Uterus (tissue), 4 donors: ENCODE measurements at places on chromosomes 3 and 15. TPM values are rescaled to one million over a fixed set of nuclear protein-coding genes. Genes with fewer than 3 reads are reported as not detected.

DNA sequence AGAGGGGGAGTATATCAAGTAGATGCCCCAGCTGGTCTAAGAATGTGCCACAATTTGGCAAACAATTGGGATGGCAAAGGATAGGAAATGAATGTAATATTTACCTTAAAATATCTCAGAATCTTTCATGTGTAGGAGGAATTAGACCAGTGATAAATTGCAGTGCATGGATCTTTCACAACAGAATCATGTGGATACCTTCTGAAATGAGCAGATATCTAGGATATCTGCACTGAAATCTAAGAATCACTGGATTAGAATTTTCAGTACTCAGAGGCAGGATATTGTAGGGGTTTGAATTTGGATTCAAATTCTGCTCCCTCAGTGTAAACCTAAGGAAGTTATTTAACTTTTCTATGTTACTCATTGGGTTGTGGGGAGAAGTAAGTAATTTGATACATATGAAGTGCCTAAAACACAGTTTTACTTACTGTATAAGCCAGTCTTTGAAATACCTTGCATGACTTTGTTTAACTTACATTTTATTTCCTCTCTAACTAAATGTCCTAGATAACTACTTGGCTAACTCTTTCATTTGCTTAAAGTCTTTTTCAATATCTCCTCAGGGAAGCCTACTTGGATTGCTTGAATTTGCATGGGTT is 8.8 kb downstream of the IL1RAP start:
- H3K27ac ChIP-seq, result no peak overlapping the region
- H3K27me3 ChIP-seq, result no peaks in the 10 kb centered on the region

- no peak for DNase-seq
- H3K4me1 ChIP-seq, result no peaks in the 10 kb centered on the region
- no peaks in the 10 kb centered on the region for H3K27me3 ChIP-seq
- no peaks in the 10 kb centered on the region for H3K36me3 ChIP-seq
- H3K27ac ChIP-seq, result no peak overlapping the region
Observed at GRCh38 chr15:95085056-95085455, 853.7 kb downstream of the MCTP2 start.

DNA sequence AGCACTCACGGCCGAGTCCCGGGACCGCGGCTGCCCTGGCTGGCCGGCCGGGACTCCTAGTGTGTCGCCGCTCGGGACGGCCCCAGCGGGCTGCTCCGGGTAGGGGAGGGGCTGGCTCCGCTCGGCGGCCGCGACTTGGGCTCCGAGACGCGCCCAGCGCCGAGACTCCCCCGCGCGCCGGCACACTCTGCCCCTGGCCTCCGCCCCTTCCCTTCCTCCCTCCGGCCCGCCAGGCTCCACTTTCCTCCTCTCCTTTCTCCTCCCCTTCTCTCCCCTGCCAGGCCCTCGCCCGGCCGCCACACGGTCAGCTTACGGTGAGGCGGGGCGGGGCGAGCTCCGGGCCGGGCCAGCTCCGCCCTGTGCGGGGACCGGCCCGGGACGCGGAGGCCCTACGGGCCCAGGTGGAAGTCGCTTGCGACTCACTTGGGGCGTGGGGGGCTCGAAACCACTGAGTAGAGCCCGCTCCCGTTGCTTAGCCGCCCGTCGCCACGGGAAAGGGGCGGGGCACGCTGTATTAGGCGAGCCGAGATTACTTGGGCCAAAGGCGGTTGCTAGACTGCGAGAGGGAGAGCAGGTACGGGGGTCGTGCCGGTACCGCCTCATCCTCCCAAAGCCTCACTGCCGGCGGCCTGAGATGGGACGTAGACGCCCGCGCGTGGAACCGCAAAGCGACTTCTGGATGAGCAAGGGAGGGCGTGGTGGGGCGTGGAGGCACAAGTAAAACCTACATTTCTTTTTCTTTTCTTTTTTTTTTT is at the start of gene ITGB5:
Gene ITGB5, minus strand, starts transcription at position 189 of the 755 bp plus-strand sequence. CDS start 365 bp downstream, outside the sequence.
- no peaks in the 10 kb centered on the region for H3K27me3 ChIP-seq
- H3K4me3 ChIP-seq, result peak within 1 kb of the TSS; percentile 90
- peaks cover 7% of the 10 kb centered on the region for H3K4me1 ChIP-seq
- peak; percentile 84 for DNase-seq
- no peaks in the 10 kb centered on the region for H3K36me3 ChIP-seq
- H3K27ac ChIP-seq, result peak within 1 kb of the TSS; percentile 94

Gene GOLGA8M
- 4.2 TPM for total RNA-seq

DNA sequence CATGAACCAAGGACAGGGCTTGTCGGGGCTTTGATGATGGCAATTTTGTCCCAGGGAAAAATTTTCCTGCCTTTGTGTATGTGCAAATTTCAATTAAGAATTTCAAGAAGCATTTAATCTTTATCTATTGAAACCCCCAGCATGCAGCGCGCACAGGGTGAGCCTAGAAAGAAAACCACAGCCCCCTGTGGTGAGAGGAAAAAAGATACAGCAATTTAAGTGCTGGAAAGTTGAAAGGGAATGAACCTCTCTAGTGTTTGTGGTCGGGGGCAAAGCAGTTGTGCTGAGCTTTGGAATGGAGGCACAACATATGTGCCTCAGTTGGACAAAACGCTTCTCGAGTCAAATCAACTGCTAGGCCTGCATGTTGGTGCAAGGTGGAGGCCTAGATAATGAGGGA is 111.8 kb upstream of the C15orf61 start:
- no peak overlapping the region for H3K4me3 ChIP-seq
- H3K36me3 ChIP-seq, result no peaks in the 10 kb centered on the region
- no peaks in the 10 kb centered on the region for H3K4me1 ChIP-seq

GRCh38 chr3:138799822-138800221 is 34.9 kb downstream of the PIK3CB start:
- no peak overlapping the region for H3K4me3 ChIP-seq
- H3K27ac ChIP-seq, result no peak overlapping the region
- no peaks in the 10 kb centered on the region for H3K27me3 ChIP-seq
- DNase-seq, result no peak
- no peaks in the 10 kb centered on the region for H3K36me3 ChIP-seq
- no peaks in the 10 kb centered on the region for H3K4me1 ChIP-seq

DNA sequence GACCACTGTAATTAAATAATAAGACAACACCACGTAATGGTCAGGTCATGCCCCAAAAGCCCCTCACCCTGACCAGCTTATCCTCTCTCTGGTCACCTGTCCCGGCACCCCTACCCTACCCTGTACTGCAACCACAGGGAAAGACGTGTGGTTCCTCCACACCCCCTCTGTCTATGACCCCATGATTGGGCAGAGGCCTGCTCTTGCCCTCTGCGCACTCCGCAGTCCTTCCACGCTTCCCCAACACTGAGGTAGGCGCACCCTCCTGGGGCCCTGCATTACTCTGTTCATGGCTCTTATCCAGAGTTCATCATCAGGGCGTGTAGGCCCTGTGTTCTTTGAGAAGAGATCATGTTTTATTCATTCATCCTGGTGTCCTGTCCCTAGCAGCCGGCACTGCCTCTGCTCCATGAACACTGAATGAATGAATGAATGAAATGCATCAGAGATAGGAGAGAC is 33.8 kb downstream of the MGLL start:
- H3K4me1 ChIP-seq, result peaks cover 8% of the 10 kb centered on the region
- H3K4me3 ChIP-seq, result no peak overlapping the region
- no peaks in the 10 kb centered on the region for H3K27me3 ChIP-seq
- no peaks in the 10 kb centered on the region for H3K36me3 ChIP-seq
- DNase-seq, result no peak
- peak overlapping the region; percentile 39 for H3K27ac ChIP-seq

Gene RTP3
- not detected for total RNA-seq

Gene CLDN11
- total RNA-seq, result 25.4 TPM

GRCh38 chr3:118755253-118755801 is 279.3 kb downstream of the IGSF11 start:
- H3K27me3 ChIP-seq, result no peaks in the 10 kb centered on the region
- no peaks in the 10 kb centered on the region for H3K36me3 ChIP-seq
- H3K4me3 ChIP-seq, result no peak overlapping the region
- H3K27ac ChIP-seq, result no peak overlapping the region
- H3K4me1 ChIP-seq, result no peaks in the 10 kb centered on the region
- DNase-seq, result no peak

- no peaks in the 10 kb centered on the region for H3K36me3 ChIP-seq
- no peak overlapping the region for H3K4me3 ChIP-seq
- no peak for DNase-seq
- no peaks in the 10 kb centered on the region for H3K4me1 ChIP-seq
- H3K27me3 ChIP-seq, result no peaks in the 10 kb centered on the region
Observed at GRCh38 chr3:76131396-76132153, 346.2 kb upstream of the ZNF717 start.

Gene APH1B
- total RNA-seq, result 25.9 TPM

DNA sequence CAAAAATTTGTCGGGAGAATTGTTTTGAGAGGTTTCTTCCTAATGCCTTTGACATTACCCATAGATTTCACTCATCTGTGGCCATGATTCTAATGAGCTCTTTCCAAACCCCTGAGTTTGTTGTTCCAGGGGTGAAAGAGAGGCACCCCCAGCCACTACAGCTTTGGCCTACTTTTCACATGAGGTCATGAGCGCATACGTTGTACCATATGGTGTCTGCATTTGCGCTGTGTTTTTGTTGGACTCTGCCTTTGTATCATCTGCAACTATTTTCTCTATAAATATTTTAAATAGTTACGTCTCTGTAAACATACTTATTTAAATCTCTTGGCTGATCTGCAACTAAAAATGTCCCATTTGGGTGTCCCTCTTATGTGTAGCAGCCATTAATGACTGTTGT is 107.9 kb downstream of the LRTM1 start:
- H3K27me3 ChIP-seq, result no peaks in the 10 kb centered on the region
- no peak overlapping the region for H3K4me3 ChIP-seq
- H3K27ac ChIP-seq, result no peak overlapping the region
- H3K36me3 ChIP-seq, result no peaks in the 10 kb centered on the region
